Activated CD4-positive, alpha-beta T cell treated with anti-CD3 and anti-CD28 coated beads, Interleukin-2, amount 10 ng/mL, durations not matched to agents 7 days and 5 days (primary cell): ENCODE measurements at places on chromosomes 2 and 18.

DNA sequence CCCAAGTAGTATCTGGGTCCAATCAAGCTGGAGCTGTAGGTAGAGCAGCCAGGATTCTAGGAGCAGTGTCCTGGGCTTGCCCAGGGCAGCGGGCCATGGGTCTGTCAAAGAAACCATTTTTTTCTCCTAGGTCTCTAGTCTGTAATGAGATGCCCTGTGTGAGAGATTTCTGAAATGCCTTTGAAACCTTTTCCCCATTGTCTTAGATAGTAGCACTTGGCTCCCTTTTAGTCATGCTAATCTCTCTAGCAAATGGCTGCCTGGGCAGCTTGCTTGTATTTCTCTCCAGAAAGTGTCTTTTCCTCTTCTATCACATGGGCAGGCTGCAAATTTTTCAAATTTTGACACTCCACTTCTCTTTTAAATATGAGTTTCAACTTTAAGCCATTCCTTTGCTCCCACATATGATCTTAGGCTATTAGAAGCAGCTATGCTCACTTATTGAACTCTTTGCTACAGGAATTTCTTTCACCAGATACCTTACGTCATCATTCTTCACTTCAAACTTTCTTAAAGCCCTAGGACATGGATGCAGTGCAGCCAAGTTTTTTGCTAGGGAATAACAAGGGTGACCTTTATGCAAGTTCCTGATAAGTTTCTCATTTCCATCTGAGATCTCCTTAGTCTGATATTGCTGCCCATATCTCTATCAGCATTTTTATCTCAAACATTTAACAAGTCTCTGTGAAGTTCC lies 890.2 kb upstream of the VRK2 start:
- no peak for DNase-seq

DNA sequence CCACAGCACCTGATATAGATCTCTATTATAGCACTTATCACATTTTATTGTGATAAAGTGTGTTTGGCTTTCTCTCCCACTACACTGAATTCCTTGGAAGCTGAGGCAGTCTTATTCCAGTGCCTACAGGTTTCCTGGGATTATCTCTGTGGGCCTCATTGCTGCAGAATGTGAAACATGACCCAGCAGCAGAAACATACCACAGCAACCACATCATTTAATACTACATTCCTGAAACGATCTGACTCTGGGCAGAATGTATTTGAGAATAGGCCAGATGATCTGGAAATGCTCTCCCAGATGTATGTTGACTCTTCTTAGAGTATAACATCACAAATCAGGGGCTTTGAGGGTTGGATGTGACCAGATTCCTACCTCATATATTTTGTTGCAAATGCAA lies 323.5 kb upstream of the TANK start:
- no peak for DNase-seq

GRCh38 chr2:73089270-73090030 lies 17.9 kb upstream of the SFXN5 start:
- no peak for DNase-seq

DNA sequence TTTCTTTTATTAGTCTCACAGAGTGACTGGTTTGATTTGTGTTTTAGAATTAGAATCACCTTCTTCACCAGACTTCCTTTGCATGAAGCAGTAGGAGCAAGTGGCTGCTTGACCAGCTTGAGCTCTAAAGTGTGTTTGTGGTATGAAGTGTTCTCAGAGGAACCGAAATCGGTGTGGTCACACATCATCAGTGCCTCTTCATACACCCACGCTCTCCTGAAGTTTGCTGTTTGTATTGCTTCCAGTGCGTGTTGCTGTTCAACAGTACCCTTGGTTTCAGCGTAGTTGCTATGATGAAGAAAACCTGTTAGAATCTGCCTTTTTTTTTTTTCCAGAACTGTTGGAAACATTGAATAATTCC lies 77.9 kb downstream of the LIMS1 start:
- DNase-seq = peak; percentile 30

DNA sequence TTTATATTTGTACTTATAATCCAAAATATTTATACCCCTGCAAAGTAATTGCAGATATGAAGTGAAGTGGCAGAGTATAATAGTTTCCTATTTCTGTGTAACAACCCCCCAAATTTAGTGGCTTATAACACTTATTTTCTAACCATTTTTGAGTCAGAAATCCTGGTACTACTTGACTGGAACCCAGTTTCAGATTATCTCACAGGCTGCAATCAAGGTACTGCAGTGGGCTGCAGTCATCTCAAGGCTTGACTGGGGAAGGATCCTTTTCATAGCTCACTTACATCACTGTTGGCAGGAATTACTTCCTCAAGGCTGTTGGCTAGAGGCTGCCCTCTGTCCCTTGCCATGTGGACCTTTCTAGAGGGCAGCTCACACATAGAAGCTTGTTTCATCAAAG lies 558.2 kb upstream of the PKDCC start:
- no peak for DNase-seq

DNA sequence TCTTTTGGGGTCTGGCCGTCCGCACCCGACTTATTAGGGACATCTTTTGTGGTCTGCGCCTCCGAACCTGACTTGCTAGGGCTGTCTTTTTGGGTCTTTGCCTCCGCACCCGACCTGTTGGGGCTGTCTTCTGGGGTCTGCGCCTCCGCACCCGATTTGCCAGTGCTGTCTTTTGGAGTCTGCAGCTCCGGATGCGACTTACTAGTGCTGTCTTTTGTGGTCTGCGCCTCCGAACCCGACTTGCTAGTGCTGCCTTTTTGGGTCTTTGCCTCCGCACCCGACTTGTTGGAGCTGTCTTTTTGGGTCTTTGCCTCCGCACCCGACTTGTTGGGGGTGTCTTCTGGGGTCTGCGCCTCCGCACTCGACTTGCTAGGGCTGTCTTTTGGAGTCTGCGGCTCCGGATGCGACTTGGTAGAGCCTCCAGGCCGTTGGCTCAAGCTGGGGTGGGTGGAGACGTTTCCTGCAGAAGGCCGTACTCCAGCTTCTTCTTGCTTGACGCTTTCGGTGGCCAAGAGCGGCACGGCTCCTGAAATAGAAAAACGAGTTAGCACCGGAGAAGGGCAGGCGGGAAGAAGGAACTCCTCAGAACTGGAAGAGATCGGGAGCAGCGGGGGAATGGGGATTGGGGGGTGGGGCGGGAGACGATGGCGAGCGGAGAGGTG lies 498 bp downstream of the TGOLN2 start:
- peak; percentile 72 for DNase-seq

DNA sequence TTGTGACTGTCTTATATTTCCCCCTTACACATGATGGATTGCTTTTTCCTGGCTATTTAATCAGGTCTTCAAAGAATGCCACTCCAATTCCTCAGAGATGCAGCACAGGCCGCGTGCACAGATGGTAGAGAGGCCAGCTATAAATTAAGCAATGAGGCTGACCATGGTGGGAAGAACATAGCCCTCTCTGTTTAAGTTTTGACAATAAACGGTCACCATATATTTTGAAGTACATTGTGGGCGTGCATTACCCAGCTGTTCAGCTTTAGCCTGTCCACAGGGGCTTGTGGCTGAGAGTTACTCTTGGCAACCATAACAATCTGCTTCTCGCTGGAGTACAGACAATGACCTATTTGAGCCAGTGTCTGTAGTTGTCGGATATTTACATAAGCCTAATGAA lies 730.8 kb downstream of the DCC start:
- no peak for DNase-seq

GRCh38 chr2:127293748-127294562 lies at the start of gene ERCC3:
Gene ERCC3 (minus strand): TSS chr2:127294144. CDS start chr2:127294081, 63 bp downstream.
- peak; percentile 85 for DNase-seq

- DNase-seq = no peak
These were observed 51.2 kb downstream of the MAP3K20 start for GRCh38 chr2:173126819-173127218.

DNA sequence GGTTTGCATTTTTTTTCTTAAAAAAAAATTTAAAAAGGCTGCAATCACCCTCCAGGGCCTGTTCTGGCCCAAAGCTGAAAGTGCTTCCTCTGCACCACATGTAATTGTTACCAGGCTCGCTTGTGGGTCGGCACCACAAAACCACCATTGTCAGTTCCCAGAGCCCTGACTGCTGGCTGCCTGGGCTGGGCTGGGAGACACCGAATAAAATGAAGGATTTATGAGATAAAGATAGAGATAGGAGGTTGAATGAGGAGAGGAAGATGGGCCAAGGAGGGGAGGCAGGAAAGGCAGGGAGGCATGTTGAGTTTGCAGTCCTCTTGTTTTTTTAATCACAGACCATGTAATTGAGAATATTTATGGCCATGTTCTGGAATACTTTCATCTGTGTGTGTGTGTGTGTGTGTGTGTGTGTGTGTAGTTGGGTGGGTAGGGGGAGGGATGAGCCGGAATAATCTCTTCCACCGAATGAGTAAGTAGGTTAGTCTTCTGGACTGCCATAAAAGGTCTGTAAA lies 14.7 kb downstream of the NRP2 start:
- DNase-seq = no peak

DNA sequence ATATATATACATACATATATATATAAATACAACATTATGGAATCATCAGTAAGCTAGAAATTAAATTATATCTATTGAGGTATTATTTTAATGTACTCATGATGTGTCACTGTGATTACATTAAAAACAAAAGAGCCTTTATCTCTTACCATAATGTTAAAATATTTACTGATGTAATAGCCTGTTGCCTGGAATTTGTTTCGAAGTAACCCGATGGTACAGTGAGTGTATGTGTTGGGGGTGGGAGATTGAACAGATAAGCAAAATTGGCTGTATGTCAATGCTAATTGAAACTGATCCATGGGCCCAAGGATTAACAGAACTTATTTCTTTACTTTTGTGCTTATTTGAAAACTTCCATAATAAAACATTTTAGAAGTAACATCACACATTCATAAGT lies 1473.2 kb downstream of the LRP1B start:
- no peak for DNase-seq

DNA sequence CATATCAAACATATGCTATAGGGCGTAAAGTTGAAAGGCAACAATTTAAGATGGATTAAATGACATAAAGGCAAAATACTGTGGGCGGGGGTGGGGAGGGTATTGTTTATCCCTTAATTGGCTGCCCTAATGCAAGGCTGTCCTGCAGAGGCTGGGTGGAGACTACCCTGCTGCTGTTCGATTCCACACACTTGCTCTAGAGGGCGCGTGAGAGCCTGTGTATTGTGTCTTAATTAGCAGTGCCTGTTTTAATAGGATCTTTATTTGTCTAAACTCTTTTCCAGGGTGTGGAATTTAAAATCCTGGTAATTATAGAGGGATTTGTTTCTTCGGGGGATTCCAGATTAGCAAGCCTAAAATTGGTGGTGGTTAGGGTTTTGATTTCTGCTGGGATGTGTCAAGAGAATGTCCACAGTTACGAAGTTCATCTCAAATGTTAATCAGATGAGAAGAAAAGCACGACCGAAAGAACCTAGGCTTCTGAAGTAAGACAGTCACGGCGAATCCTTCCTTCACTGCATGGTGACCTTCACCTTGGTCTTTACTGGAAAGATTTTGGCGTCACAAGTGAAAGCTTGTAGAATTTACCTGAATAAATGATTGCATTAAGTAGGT lies 103.5 kb upstream of the MAP3K20 start:
- DNase-seq = peak; percentile 47

DNA sequence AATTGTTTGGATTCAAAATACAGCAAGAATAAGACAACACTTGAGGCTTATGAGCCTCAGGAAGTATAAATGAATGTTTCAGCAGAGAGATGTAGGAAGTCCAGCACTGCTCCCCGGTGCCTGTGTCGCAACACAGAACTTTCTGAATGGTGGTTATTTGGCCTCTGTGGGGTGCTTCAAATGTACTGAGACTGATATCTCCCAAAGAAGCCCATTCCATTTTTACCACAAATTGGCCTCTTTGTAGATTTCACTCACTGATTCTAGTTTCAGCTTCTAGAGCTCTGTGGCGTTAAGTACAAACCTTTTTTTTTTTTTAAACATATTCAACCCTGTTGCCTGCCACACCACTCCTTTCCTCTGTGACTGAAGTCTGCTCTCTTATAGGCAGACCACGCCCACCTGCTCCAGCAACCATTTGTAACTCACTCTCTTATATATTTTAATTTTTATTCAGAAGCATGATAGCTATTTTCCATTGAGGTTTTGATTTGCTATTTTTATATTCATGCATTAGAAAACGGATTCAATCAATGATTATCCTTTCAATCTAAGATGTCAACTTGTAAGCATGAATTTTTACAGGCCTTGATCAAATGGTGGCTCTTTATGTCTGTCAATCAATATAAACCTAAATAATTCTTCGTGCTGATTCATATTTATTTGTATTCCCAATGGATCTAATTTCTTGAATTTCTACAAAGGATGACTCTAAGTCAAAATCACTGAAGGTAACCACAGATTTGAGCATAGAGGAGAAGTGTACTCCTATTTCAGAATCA lies 277.1 kb upstream of the CCDC68 start:
- no peak for DNase-seq

DNA sequence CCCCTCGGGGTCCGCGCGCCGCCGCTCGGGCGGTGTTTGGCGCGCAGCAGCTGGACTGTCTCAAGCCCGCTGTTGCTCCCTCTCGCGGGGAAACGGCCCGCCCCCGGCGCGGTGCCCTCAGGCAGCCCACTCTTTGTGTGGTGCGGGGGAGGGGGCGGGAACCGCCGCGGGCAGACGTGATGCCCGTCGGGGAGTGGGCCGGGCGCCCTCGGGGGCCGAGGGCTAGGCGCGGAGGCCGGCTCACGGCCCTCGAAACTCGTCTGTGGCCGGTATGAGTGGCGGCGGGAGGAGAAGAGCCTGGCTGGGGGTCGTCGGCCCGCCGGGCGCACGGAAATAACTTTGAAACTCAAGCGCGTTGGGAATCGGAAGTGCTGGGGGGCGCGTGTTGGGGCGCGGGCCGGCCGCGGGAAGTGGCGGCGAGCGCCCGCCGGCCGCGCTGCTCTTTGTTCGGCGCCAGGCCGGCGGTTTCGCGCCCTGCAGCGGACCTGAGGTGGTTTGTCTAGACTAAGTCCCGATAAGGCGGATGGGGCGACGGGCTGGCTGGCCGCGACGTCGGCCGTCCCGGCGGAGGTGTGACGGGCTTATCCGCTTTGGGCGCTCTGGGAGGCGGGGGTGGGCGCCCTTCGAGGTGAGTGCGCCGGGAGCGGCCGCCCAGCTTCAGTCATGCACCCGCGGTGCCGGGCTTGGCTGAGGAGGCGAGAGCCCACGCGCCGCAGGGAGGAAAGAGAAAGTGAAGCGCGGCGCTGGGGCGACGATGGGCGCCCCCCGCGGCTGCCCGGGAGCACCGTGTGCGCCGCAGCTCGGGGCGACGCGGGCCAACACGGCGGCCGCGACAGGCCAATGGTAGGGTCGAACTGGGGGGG lies 679 bp downstream of the PTMA start:
- peak; percentile 49 for DNase-seq

- no peak for DNase-seq
These were observed 123.9 kb downstream of the RDH14 start for GRCh38 chr2:18436503-18437005.

GRCh38 chr2:222208010-222208690 lies 90.6 kb downstream of the PAX3 start:
- DNase-seq = no peak

DNA sequence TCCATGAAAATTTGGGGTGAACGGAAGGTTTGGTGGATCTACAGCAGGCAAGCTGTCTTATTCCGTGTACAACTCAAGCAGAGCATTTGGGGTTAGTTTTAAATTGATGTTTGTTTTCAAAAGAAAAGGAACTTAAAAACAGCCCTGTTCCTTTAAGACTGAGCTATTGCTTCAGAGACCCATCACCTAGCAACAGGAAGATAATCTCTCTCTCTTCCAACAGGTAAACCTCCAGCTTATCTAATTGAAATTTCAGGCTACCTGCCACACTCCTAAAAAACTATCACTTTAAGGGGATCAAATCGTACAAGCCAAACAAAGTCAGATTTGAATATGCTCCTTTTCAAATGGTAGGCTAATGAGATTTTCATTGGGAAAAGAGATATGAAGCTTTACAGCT lies 101.8 kb downstream of the RNF152 start:
- DNase-seq = no peak
